GM12891 (cell line): ENCODE measurements at places on chromosomes 5 and 9.

- DNase-seq, result no peak
Measured at GRCh38 chr5:178069909-178070308, 43.4 kb upstream of the N4BP3 start.

- DNase-seq, result no peak
Measured at GRCh38 chr5:95531491-95531890, 23.3 kb downstream of the SKIC3 start.

- DNase-seq, result no peak
Measured at GRCh38 chr5:95959051-95959887, 2.4 kb downstream of the ELL2 start.

DNA sequence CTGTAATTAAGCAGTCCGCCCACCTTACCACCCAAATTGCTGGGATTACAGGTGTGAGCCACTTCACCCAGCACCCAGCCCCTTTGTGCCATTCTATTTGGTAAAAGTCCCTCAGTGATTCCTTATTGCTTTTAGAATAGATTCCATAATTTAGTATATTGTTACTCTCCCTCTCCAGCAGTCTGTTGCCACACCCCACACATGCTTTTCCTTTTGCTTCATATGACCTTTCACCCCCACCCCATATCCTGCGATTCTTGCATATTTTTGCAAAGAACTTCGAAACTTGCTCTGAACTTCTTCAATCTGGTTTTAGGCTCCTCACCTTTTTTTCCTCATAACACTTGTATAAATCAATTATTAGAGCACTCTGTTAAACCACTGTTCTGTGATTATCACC is 100.2 kb downstream of the MTREX start:
- DNase-seq, result no peak

- no peak for DNase-seq
Measured at GRCh38 chr5:96788112-96788749, 19.5 kb downstream of the ERAP1 start.

- DNase-seq, result no peak
Measured at GRCh38 chr9:38233343-38233742, 159.2 kb upstream of the ALDH1B1 start.

- no peak for DNase-seq
Measured at GRCh38 chr9:130781569-130781968, 53.5 kb upstream of the ABL1 start.

DNA sequence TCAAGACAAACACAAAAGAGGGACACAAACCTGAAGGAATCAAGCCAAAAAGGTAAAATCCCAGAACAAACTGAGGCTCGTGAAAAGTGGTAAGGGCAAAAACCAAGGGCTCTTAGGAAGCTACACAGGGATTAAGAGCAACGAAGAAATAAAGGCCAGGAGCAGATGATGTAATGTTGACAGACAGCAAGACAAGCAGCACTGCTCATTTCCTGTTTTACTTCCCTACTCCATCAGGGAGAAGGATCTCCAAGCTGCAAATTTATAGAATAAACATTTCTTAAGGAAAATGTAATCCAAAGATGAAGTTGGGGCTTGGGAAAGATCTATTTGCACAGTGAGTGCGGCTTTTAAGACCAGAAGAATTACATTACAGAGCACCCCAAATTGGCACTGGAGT is 182.3 kb upstream of the MAP1B start:
- no peak for DNase-seq

- DNase-seq, result no peak
Measured at GRCh38 chr5:147617711-147618350, 108.0 kb upstream of the DPYSL3 start.

- DNase-seq, result no peak
Measured at GRCh38 chr5:78497573-78498533, 137.4 kb downstream of the SCAMP1 start.

DNA sequence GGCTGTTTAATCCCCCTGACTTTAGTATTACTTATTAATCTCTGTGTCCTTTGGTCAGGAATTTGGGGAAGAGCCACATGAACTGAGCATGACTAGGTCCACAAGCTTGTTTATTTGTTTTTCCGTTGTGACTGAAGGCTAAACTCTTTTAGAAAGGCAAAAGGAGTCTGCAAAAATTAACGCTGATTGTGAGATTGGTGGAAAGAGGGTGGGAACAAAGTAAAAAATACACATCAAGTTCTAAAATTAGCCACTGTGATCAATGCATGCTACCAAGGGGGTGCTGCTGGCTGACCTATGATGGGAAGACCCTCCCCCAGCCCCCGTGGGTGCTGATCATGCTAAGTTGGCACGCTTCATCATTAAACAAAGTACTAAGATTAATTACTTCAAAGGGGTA is 356.8 kb downstream of the ADGRV1 start:
- no peak for DNase-seq

GRCh38 chr9:122332083-122332482 is 38.7 kb upstream of the PTGS1 start:
- no peak for DNase-seq

- no peak for DNase-seq
Measured at GRCh38 chr9:137679695-137680305, 61.0 kb downstream of the EHMT1 start.

GRCh38 chr5:173671121-173671949 is 54.9 kb upstream of the BOD1 start:
- DNase-seq, result no peak

DNA sequence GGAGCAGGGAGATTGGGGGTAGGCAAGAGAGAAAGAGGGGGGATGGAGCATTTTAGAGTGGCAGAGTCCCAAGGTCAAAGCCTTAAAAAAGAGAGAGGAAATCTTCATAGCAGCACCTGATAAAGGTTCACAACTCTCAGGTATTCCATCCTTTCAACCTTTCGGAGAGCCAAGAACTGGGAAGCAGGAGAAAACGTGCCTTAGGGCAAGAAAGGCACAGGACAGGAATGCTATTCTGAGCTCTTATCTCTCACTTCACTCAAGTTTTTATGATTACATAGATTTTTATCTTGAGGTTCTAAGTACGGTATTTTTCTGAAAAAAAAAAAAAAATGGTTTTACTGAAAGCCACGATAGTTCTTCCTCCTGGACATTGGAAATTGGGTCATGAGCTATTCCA is 34.5 kb upstream of the SMAD5 start:
- DNase-seq, result no peak

DNA sequence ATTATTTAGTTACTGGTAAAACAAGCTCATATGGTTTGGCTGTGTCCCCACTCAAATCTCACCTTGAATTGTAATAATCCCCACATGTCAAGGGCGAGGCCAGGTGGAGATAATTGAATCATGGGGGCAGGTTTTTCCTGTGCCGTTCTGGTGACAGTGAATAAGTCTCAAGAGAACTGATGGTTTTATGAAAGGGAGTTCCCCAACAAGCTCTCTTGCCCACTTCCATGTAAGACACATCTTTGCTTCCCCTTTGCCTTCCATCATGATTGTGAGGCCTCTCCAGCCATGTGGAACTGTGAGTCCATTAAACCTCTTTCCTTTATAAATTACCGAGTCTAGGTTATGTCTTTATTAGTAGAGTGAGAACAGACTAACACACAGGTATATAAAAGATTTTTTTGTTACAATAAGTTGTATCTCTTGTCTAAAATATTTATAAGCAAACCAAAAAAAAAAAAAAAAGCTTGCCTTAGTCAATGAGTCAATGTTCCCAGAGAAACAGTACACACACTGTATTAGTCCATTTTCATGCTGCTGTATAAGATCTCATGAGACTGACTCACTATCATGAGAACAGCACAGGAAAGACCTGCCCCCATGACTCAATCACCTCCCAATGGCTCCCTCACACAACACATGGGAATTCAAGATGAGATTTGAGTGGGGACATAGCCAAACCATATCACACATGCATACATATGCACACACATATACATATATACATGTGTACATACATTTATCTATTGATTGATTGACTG is 138.3 kb downstream of the BASP1 start:
- DNase-seq, result no peak

DNA sequence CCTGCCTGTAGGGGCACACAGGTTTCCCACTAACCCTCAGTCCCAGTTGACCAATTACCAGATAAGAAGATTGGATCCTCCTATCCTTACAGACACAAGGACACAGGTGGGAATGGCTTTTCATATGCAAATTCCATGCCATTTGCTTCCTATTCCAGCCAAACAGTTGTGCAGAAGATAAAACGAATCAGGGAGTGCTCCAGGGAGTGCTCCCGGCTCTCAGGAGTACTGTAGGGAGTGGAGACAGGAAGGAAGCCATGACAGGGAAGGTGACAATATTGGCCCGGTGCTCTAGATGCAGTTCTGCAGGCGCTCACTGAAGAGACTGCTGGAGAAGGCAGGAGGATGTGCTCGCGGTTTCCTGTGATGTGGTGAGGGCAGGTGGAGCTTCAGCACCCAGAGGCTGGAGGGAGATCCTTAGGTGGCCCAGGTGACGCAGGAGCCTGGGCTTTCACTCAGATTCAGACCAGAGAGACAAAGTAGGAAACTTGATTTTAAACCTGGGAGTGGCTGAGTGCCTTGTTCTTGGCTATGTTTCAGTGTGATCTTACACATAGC is 260.0 kb downstream of the AUH start:
- DNase-seq, result no peak

DNA sequence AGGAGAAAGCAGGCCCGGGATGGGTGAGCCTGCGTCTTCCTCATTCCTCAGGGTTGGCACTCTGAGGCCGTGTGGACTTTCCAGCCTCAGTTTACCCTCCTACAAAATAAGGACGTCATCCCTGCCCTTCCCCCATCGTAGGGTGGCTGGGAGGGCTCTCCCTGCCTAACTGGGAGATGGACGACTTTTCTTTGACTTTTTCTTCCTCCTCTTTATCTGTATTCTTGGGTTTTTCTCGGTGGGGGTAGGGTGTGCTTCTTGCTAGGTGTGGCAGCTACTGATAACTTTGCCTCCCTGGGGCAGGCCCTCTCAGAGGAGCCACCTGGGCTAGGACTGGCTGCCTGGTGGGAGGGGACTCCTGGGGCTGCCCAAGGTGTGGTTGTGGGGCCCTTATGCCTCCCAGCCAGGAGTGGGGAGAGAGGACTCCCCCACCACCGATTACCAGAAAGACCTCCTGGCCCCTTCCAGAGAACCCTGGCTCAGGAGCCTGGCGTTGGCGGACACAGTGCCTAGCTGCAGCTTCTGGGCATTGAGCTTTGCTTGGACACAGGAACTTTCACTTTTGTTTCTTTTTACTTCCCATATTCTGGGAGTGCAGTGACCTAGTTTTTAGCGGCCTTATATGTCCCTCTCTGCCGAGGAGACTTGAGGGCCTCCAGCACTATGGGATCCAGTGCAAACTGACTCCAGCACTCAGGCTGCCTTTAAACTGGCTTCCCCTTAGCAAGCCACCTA is 6.1 kb downstream of the GLIPR2 start:
- no peak for DNase-seq

DNA sequence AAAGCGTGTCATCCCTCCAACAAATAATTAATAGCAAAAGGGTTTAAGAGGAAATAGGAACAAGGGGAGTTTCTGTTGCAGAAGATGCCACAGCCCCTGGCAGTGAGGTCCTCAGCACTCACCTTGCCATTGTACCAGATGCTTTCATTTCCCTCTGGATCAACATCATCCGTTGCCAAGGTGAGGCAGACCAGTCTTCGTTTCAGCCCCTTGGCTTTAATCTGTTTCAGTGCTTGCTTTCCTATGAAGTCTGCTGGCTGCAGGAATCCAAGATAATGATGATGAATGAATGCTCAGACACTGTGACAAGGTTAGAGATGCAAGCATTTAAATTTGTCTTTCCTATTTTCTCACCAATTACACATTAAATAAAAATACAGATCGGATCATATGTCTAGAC is 20.0 kb upstream of the ARSB start:
- no peak for DNase-seq
